ENCODE measurements at places on chromosomes 5 and 9. TPM values are rescaled to one million over a fixed set of nuclear protein-coding genes. Genes with fewer than 3 reads are reported as not detected.

Gene OTP
- not detected for total RNA-seq

Gene CDC20B
- not detected for total RNA-seq

Gene SPINK7
- not detected for total RNA-seq

Gene DOCK2
- total RNA-seq: 223 TPM

Gene SLC36A3
- total RNA-seq: not detected

Gene CXXC5
- total RNA-seq: 1.6 TPM

Gene PCDHB3
- not detected for total RNA-seq

Gene ENHO
- total RNA-seq: not detected

Gene SPINK1
- not detected for total RNA-seq

Gene TTC23L
- not detected for total RNA-seq

Gene SEMA4D
- total RNA-seq: 410 TPM

DNA sequence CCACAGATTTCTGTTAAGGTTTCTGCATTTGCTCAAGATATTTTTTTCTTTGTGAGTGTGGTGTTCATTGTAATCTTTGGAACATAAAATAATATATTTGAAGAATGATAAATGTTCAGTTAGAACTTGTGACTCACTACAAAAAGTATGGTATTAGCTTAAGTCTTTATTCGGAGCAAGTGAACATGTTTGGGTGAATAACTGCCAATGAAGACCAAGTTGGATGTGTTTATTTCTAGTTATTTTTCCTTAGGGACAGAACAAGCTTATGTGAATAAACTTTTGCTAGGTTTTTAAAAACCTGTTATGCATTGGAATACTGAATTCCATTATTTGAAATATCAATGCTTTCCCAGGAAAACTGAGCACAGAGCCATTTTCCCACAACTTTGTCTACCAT is 418.6 kb downstream of the SLCO4C1 start:
- H3K27me3 ChIP-seq: no peaks in the 10 kb centered on the region
- H3K36me3 ChIP-seq: no peaks in the 10 kb centered on the region
- H3K4me3 ChIP-seq: no peak overlapping the region
- DNase-seq: no peak

- no peaks in the 10 kb centered on the region for H3K27me3 ChIP-seq
- no peak overlapping the region for H3K27ac ChIP-seq
- no peak overlapping the region for H3K4me3 ChIP-seq
- H3K4me1 ChIP-seq: peaks cover 12% of the 10 kb centered on the region
Observed at GRCh38 chr9:127991017-127991756, 10.4 kb upstream of the EEIG1 start.

DNA sequence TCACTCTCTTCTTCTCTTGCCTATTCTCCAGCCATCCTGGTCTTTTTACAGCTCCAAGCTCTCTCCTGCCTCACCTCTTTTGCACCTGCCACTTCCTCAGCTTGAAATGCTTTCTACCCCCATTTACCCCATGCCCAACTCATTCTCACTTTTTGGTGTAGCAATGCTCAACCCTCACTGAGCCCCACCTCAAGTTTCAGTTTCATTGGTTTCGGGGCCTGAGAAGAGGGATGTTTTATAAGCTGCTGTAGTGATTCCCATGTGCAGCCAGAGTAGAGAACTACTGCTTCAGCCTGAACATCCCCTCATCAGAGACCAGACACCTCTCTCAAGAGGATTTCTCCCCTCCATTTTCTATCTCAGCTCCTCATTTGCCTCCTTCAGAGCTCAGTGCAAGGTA is 45.2 kb upstream of the FYB1 start:
- H3K27ac ChIP-seq: no peak overlapping the region
- no peaks in the 10 kb centered on the region for H3K27me3 ChIP-seq
- no peak overlapping the region for H3K4me3 ChIP-seq

DNA sequence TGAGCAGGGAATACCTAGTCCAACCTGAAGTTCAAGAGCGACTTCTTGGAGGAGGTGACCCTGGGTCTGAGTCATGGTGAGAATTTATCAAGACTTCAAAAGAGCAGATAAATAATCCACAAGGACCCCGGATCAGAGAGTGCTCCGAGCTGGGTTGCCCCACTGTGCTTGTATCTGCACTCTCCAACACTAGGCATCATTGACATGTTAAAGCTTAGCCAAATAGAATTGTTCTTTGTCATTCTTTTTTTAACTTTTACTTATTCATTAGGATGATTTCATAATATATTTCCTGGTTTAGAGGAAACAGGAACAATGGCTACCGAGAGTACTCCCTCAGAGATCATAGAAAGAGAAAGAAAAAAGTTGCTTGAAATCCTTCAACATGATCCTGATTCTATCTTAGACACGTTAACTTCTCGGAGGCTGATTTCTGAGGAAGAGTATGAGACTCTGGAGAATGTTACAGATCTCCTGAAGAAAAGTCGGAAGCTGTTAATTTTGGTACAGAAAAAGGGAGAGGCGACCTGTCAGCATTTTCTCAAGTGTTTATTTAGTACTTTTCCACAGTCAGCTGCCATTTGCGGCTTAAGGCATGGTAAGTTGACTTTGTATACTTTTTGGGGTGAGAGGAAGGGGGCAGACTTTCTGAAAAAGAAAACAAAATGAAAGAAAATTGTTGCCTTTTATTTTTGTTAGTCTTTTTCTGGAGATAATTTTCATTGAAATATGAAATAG is at the start of gene CARD6:
Gene CARD6, plus strand, starts transcription at position 300 of the 738 bp plus-strand sequence. Its CDS starts 16 bp downstream, at position 316.
- no peaks in the 10 kb centered on the region for H3K36me3 ChIP-seq
- H3K4me3 ChIP-seq: peak within 1 kb of the TSS; percentile 35
- H3K4me1 ChIP-seq: peaks cover 33% of the 10 kb centered on the region
- no peaks in the 10 kb centered on the region for H3K27me3 ChIP-seq
- peak within 1 kb of the TSS; percentile 43 for H3K27ac ChIP-seq

- H3K27ac ChIP-seq: peak overlapping the region; percentile 36
- peaks cover 43% of the 10 kb centered on the region for H3K4me1 ChIP-seq
- no peaks in the 10 kb centered on the region for H3K27me3 ChIP-seq
- H3K4me3 ChIP-seq: no peak overlapping the region
Observed at GRCh38 chr5:172106511-172107356, 81.3 kb downstream of the STK10 start.

DNA sequence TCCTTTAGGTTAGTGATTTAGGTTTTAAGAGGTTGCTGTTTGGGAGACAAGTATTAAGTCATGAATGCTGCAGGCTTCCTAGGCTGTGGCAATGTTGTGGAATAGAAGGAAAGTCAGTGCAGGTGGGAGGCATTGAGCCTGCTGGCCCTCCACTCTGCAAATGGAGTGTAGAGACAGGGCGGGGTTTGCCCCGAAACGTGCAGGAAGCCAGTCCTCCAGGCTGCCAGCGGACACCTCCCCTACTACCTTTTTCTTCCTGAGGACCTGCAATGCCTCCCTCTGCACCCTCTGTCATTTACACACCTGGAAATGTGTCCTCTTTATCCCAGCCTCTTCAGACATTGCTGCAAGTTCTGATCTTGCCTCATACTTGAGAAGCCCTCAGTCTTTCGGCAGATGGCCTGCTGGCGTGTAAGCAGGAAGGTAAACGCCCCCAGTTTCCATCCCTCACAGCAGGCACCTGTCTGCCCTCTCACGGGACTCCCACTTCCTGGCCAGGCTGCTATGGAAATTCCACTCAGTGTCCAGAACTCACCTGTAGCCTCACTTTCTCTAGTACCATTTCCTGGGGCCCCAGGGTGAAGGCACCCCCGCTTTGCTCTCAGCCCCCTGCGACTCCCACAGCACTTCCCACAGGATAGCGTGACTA is 81.6 kb upstream of the BOD1 start:
- no peaks in the 10 kb centered on the region for H3K27me3 ChIP-seq
- H3K4me1 ChIP-seq: no peaks in the 10 kb centered on the region

DNA sequence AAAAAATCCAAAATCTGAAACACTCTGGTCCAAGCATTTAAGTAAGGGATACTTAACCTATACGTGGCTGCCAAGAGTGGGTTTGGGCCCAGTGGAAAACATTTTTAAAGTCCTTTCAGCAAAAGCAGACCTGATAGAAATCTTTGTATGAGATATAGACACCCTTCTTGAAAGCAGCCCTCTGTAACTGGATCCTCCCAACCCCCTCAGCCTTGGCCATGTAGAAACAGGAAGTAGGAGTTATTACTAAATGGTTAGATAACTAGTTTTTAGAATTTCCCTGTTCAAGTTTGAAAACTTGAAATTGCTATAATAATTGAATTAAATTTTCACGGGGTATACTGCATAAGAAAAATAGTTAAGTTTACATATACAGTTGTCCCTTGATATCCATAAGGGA is 111.3 kb upstream of the PCA3 start:
- no peaks in the 10 kb centered on the region for H3K27me3 ChIP-seq
- no peaks in the 10 kb centered on the region for H3K36me3 ChIP-seq
- no peak overlapping the region for H3K4me3 ChIP-seq
- no peak overlapping the region for H3K27ac ChIP-seq

DNA sequence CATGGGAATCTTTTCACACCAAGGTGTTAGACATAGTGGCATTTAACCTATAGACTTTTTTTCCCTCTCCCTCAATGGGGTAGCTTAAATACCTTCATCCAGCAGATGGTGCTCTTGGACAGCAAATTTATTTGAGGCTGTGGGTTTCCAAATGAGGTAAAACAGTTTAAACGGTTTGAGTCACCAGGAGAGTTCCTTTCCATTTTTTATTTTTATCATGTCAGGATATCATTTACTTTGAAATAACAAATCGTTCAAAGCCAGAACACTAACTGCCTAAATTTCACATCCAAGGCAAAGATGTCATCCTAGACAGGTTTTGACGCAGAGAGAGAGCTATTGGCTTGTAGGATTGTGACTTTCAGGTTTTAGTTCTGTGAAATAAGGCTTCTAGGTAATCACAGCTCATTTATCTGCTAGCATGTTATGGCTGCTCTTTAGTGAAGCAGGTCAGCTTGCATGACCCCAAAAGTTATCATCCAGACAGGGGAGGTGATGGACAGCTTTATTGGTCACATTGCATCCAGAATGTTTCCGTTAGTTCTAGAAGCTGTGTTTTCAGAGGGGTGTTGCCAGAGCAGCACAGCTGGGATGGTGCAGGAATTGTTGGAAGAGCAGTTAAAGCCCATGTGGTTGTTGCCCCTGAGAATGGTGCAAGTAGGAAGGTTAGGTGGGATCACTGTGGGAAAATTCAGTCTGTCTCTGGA is 69.8 kb downstream of the KDM4C start:
- peaks cover 10% of the 10 kb centered on the region for H3K36me3 ChIP-seq
- H3K4me3 ChIP-seq: no peak overlapping the region
- no peaks in the 10 kb centered on the region for H3K27me3 ChIP-seq
- peak; percentile 24 for DNase-seq
- no peak overlapping the region for H3K27ac ChIP-seq

GRCh38 chr5:124998520-124998919 is 252.1 kb upstream of the ZNF608 start:
- no peaks in the 10 kb centered on the region for H3K27me3 ChIP-seq
- no peak overlapping the region for H3K4me3 ChIP-seq
- H3K4me1 ChIP-seq: no peaks in the 10 kb centered on the region

DNA sequence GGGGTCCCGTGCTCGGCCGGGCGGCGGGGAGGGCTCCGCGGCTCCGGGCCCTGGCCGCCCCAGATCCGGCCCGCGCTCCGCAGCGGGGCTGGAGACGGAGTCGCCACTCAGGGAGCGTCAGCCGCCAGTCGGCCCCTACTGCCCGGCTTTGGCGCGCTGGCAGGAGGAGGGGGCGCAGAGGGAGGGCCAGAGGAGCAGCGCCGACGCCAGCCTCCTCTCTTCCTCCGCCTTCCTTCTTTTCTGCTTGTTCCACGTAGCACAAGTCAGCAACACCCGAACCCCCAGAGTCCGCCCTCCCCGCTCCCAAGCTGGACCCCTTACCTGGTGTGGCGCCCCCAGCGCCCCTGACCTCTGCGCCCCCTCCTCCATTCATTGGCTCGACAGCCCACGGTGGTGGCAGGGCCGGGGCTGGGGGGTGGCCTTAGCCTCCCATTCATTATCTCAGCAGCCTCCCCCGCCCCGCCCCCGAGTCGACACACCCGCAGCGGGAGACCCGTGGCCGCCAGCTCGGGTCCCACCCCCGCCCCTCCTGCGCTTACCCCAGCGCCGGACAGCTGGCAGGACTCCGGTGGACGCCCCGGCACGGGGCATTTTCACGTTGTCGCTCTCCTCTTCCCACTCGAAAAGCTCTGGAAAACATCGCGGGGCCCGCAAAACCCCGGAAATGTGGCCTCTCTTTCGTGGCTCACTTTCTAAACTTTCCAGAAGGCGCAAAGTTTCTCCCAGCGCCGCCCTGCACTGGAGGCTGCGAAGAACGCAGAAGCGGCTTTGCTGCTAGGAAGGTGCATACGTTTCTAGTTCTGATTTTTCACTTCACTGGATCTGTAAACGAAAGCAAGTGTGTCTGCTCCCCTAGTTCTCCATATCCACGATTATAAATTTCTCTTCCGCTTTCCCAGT is at the start of gene LPAR1:
Gene LPAR1, minus strand, starts transcription at position 140 of the 900 bp plus-strand sequence. CDS start 66,353 bp downstream, outside the sequence.
- no peak within 1 kb of the TSS for H3K27ac ChIP-seq
- no peak for DNase-seq
- H3K4me1 ChIP-seq: no peaks in the 10 kb centered on the region
- H3K27me3 ChIP-seq: peaks cover 5% of the 10 kb centered on the region
- H3K36me3 ChIP-seq: no peaks in the 10 kb centered on the region
- H3K4me3 ChIP-seq: no peak within 1 kb of the TSS

DNA sequence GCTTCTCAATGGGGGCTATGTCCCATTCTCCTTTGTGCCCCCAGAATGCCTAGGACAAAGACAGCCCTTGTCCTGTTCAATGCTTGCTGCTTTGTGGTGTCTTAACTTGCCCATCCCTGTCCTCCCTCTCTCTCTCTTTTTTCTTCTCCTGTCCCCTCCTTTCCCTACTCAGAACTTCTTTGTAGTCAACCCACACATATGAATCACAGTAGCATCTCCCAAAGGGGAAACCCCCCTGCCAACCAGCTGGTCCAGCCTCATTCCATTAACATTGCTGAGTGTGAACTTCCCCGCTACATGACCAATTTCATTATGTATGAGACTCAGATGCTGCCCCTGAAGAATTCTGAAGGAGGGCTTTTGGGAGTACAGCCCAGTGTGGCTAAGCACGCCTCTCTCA is 408.3 kb downstream of the ENC1 start:
- DNase-seq: no peak
- no peak overlapping the region for H3K4me3 ChIP-seq
- H3K27ac ChIP-seq: no peak overlapping the region
- H3K4me1 ChIP-seq: no peaks in the 10 kb centered on the region
- H3K36me3 ChIP-seq: no peaks in the 10 kb centered on the region
- H3K27me3 ChIP-seq: peaks cover 3% of the 10 kb centered on the region

GRCh38 chr5:61245936-61246335 is 83.7 kb upstream of the SMIM15 start:
- no peak for DNase-seq
- H3K4me3 ChIP-seq: no peak overlapping the region
- no peaks in the 10 kb centered on the region for H3K36me3 ChIP-seq
- no peaks in the 10 kb centered on the region for H3K4me1 ChIP-seq
- no peak overlapping the region for H3K27ac ChIP-seq

GRCh38 chr9:95738438-95738837 is 137.1 kb upstream of the ERCC6L2 start:
- DNase-seq: no peak
- H3K36me3 ChIP-seq: no peaks in the 10 kb centered on the region
- H3K27me3 ChIP-seq: no peaks in the 10 kb centered on the region
- no peak overlapping the region for H3K4me3 ChIP-seq
- no peak overlapping the region for H3K27ac ChIP-seq

GRCh38 chr5:87268970-87269377 is 1.3 kb downstream of the RASA1 start:
- no peaks in the 10 kb centered on the region for H3K36me3 ChIP-seq
- no peak for DNase-seq
- peak overlapping the region; percentile 83 for H3K4me3 ChIP-seq
- no peaks in the 10 kb centered on the region for H3K27me3 ChIP-seq

- H3K36me3 ChIP-seq: no peaks in the 10 kb centered on the region
- no peak overlapping the region for H3K27ac ChIP-seq
- no peak overlapping the region for H3K4me3 ChIP-seq
- no peaks in the 10 kb centered on the region for H3K27me3 ChIP-seq
- no peaks in the 10 kb centered on the region for H3K4me1 ChIP-seq
Observed at GRCh38 chr5:14069021-14069420, 74.1 kb upstream of the TRIO start.

Data from CD4-positive, alpha-beta memory T cell (primary cell).